ENCODE measurements at places on chromosomes 2 and 18.

- DNase-seq, result no peak
Observed at GRCh38 chr18:10487154-10487553, 32.7 kb downstream of the APCDD1 start.

DNA sequence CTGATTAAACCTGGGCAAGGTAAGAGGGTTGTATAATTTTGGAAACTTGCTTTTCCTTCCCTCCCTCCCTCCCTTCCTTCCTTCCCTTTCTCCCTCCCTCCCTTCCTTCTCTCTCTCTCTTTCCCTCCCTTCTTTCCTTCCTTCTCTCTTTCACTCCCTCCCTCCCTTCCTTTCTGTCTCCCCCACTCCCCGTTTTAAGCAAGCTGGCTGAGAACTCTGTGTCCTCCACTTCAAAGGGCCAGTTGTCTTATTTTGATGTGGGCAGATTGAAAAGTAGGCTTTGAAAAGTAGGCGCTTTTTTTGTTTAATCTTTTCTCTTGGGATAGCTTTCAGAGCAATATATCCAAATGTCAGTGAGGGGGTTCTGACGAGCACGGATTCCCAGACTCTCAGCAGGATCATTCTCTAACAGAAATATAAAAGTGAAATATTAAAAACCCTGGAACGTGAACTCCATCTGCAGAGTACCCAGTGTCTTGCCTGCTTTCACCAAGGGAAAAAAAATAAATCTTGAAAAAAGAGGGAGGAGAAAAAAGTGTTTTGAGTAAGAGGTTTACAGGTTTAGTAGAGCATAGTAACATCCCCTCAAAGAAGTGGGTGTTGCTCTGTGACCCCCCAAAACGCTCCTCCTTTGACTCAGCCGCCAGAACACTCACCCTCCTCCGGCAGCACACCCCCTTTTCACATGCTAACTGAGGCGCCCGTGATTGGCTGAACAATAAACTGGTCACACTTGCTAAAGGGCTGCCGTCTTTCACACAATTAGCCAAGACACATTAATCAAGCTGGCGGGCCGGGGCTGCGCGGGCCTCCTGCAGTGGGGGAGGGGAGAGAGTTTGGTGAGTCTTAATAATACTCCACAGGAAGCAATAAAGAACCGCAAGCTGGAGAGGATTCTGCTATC lies 52.2 kb downstream of the CDK15 start:
- DNase-seq, result no peak

DNA sequence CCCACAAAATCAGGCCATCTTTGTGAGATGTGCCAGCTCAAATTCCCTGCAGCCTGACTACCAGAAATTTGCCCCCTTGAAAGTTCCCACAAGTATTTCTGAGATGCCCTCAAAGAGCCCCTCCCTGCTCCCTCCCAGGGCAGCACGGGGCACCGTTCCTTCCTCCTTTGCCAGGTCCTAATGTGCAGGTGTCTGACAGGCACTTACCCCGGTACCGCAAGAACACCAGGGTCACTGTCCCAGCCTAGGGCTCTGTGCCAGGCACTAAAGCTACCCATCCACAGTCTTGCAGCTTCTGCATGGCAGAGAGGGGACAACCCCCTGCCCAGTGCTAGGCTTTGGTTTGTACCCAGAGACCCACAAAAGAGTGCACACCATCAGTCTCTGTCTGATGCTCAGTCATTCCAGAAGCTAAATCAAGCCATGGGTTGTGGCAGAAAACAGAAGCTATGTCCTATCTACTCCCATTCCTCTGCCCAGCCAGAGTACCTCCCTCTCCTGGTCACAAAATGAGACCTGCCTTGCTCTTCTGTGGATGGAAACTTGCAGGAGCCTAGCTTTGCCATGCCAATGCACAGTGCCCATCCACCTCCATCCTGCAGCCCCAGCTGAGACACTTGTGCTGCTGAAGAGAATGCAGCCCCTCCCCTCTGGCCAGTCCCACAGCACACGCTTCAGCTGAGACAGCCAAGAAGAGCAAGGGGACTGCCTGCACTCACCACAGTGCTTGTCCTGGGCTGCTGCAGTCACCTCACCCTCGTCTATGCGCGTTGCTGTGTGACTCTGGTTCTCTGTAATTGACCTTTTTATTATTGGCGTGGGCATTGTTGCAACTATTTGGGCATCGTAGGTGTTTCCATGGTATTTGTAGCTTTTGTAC lies 48.7 kb downstream of the INPP5D start:
- no peak for DNase-seq

- no peak for DNase-seq
Observed at GRCh38 chr2:197708331-197708730, 3.2 kb downstream of the MARS2 start.

GRCh38 chr2:213065583-213066442 lies 85.6 kb downstream of the IKZF2 start:
- no peak for DNase-seq

DNA sequence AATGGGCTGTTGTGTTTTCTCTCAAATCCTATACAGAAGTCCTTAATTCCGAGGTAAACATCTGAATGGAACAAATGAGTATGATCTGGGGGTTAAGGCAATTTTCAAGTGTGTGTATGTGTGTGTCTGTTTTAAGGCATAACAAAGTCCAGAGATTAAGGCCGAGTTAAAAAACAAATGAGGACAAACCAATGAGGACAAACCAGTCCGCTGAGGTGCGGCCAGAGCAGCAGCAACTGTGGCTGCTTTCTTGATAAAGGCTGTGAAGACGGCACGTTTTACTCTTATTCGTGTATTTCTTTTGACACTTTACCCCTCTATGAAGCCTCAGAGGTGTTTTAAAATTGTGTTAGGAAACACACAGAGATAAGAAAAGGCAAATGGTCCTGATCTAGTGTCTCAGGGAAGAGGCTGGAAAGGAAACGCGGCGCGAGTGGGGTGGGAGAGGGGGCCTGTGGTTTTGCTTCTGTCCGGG lies 495 bp upstream of the GULP1 start:
- no peak for DNase-seq

DNA sequence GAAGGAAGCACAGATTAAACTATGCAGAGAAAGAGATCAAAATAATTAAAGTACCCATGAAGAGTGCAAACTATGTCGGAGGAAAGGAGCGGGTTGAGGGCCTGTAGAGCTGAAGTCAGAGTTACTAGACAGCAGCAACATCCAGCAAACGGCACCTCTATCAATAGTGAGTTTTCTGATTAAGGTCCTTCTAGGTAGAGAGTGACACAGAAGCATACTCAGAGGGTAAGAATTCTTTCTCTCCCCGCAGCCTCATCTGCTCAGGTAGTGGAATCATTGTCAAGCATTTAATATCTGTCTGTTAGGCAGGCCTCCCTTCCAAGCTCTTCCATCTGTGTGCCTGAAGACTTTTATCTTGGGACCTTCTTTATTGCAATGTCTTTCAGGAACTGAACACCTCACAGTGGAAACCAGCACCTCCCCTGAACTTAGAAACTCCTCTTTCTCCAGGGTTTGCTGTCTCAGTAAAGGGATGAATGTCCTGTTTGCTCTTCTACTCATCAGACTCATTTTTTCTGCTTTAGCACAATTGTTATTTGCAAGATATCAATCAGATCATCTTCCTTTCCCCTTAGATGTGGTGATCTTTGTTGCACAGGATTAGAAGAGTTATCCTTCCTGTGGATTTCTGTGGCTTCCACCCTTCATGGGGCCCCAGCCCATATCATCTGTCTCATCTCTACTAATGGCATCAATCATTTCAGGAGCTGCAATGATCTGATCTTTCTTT lies 28.8 kb downstream of the SP140 start:
- no peak for DNase-seq

DNA sequence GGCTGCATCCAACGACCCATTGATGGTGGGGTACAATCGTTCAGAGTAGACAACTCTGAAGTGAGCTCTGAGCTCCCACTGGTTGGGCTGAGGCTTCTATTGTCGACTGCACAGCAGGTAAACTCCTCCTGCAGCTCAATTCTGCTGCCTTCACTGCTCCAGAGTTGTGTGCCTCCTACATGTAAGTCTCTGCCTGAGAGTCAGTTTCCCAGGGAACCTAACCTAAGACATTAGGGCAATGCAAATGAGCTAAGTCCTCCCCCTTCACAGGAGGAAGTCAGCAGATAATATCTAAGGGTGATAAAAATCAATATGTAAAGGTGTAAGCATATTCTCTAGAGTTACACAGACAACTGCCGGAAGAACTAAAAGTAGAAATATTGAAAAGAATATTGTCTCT lies 22.5 kb upstream of the ACYP2 start:
- DNase-seq, result no peak

DNA sequence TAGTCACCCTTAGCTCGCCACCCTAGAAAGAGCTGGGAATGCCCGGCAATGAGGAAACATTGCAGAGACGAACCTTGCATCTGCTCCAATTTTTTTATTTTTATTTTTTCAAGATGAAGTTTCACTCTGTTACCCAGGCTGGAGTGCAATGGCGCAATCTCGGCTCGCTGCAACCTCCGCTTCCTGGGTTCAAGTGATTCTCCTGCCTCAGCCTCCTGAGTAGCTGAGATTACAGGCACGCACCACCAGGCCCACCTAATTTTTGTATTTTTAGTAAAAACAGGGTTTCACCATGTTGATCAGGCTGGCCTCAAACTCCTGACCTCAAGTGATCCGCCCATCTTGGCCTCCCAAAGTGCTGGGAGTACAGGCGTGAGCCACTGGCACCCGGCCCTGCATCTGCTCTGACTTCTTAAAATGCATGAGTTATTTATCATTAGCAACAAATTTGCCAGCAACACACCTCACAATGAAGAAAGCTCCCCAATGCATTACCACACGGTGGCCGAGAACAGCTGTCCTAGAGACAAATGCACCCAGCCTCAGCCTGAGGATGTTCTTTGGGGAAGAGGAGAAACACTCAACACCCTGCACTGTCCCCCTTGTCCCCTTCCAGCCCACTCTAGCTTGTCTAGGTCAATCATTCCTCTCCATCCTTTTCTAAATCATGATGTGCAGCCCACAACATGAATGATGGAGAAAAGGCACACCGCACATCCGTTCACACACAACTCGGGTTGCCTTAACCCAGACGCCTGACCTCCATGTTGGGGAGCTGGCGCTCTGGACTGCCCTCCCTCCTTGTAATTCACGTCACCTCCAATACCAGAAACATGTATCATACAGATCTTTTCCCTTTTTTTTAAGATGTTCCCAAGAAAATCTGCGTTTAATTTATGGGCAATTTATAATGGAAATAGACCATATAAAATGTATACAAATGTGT lies 46.9 kb downstream of the TTC32 start:
- DNase-seq, result no peak

GRCh38 chr2:138485019-138485418 lies 16.6 kb upstream of the SPOPL start:
- no peak for DNase-seq

DNA sequence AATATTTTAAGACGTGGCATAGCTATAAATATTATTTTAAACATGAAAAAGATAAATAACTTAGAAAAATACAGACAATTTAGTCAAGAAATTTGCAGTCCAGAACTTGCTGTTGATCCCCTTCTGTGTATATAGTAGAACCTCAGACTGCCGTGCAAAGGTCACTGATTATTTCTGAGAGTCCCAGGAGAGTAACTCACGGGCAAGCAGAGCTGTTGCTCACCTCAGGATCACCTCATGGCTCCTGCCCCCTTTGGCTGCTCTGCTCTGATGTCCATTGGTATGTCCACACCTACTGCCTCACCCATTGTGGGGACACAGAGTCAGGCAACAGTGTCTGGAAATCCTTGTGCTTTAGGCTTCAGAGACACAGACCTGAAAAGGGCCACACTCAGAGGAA lies 392.9 kb upstream of the CELF4 start:
- no peak for DNase-seq

GRCh38 chr2:160490733-160491685 lies 2.6 kb downstream of the RBMS1 start:
- DNase-seq, result no peak

- no peak for DNase-seq
Observed at GRCh38 chr2:58186501-58186900, 54.6 kb downstream of the FANCL start.

DNA sequence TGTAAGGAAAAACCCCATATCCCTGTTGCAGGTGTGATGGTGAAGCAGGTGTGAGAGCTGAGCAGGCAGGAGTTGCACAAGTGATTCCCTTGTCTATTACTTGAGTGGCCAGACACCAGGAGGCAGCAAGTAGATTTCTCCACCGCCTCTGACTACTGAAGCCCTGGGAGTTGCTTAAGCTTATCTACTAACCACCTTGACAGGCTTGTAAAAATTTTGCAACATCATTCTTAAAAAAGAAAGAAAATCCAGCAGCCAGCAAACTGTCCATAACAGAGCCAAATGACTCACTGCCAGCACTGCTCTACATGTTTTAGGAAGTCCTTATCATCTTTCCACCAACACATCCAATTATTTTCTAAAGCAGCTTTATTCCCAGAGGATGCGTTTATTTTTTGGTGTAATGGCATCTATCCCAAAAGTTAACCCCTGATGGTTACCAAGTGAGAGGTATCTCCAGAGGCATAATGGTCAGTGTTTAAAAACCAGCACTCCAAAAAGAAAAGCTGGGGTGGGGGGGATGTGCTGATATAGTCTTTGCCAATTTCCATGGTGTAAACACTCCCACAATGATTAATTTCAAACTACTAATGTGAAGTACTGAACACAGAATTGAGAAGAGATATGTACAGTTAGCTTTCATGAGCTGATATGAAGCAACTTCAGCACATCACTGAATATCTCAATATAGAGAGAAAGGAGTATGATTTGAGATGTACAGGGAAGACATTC lies 16.3 kb upstream of the GPR39 start:
- no peak for DNase-seq

DNA sequence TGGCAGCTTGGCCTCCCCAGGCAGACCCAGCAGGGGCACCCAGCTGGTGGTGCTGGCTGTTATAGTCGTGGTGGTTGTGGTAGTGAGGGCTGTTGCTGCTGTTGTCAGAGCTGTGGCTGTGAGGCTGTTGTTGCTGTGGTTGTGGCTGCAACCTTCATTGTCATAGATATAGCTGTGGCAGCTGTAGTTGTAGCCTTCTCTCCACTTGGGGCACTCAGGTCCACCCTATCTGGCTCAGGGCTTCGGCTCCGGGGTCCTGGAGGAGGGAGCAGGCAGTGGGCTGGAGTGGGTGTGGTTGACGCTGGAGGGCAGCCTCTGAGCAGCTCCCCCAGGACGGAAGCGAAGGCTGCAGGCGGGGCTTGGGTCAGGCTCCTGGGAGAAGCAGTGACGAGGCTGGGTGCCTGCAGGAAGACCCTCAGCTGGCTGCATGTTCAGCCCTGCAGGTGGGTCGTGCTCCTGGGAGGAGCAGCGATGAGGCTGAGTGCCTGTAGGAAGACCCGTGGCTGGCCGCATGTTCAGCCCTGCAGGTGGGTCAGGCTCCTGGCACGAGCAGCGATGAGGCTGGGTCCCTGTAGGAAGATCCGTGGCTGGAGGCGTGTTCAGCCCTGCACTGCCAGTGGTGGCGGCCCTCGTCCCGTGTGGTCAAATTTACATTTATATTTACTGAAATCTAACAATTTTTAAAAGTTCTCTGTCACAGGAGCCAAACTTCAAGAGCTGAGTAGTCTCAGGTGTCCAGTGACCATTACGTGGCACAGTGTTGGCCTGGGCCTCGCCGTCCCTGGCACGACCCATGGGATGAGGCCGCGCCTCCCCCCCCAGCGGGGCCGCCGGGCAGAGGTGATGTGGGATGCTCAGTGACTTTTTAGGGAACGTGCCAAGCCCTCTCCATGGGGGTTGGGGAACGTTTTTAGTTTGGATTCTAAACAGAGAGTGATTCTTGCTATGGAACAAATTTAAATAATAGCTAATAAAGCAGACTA lies 79.2 kb upstream of the PXDN start:
- no peak for DNase-seq

GRCh38 chr2:236044191-236044590 lies 124.0 kb downstream of the GBX2 start:
- DNase-seq, result no peak

All from stimulated activated CD4-positive, alpha-beta T cell treated with anti-CD3 and anti-CD28 coated beads, Interleukin-1b, Interleukin-23, amount 100 ng/mL, for 1 hour (primary cell).